ENCODE measurements at places on chromosomes 1 and 21. TPM values are rescaled to one million over a fixed set of nuclear protein-coding genes. Genes with fewer than 3 reads are reported as not detected.

The PIK3C2B gene
- 18.5 TPM for total RNA-seq

The MROH7 gene
- total RNA-seq: 0.16 TPM

The DISP3 gene
- 0.23 TPM for total RNA-seq

The TACSTD2 gene
- total RNA-seq: 0.07 TPM

The PLEKHA6 gene
- total RNA-seq: 1.9 TPM

The PKNOX1 gene
- 26.9 TPM for total RNA-seq

The PEAR1 gene
- total RNA-seq: 0.80 TPM

Measured in activated T-helper 2 cell treated with anti-CD3 and anti-CD28 coated beads, Interferon-gamma antibody, Interleukin-2, Interleukin-4, amounts not matched to agents 10 μg/mL and 5 μg/mL and 100 μg/mL, durations not matched to agents 14 hours and 24 hours and 36 hours (primary cell).